ENCODE measurements at places on chromosomes 7 and 10.

DNA sequence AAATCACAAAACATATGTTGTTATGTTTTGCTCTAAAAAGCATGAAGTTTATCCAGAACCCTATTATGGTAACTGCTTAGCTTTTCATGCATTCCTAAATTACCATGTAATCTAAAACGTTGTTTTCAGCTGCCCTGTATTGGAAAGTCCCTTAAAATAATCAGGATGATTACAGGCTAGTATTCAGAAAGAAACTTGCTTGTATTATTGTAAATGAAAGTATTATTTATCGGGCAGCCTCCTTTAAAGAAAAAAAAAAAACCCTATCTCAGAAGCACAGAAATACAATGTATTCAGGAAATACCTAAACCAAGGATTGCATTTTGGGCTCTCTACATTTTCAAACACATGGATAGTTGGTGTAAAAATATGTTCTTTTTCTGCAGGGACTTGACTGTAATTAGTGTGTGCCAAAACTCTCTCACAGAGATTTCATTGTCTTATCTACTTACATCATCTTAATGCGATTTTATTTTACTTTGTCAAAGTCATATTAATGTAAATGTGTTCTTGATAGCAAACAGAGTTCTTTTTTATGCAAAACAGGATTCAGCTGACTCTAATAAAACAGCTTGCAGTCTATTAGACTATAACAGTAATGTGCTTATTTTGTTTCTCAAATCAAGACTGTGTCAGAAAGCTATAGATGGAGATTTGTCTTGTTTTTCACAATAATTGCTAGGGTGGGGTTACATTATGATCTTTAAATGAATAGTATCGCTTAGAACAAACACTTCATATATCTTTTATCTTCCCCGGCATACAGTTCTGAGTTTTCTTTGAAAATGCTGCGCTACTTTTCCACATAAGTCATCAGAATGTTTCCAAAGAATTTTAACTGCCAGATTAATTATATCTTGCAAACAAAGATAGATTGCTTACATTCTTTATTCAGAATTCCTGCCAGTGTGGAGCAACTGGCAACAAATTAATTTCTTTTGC, 65.3 kb upstream of the ARID5B start:
- DNase-seq = peak; percentile 19

GRCh38 chr7:131182446-131183058, 145.1 kb upstream of the MKLN1 start:
- DNase-seq = no peak

DNA sequence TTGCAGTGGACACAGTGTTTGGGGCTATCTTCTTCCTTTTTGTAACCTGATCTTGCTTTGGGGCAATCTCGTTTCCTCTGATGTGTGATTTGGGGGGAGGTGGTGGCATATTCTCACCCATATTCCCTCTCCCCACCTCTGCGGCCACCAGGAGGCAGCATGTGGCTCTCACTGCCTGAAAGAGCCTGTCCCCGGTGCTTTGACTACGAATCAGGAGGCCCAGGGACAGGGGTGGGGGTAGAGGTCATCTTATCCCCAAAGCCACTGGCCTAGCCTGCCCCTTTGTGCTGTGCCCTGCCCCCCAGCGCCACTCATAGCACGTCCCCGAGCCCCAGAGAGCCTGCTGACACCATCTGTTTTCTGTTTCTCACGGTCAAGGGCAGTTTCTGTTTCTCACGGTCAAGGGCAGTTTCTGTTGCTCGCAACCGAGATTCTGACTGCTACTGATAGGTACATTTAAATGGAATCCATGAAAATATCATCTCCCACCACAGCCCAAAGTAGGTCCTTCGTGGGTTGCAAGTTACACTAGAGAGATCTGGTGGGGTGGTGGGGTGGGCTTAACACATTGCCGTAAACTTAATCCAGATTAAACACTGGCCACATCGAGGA, 28.2 kb downstream of the PHYH start:
- peak; percentile 72 for DNase-seq

GRCh38 chr7:152619027-152619739, 56.8 kb downstream of the XRCC2 start:
- no peak for DNase-seq

DNA sequence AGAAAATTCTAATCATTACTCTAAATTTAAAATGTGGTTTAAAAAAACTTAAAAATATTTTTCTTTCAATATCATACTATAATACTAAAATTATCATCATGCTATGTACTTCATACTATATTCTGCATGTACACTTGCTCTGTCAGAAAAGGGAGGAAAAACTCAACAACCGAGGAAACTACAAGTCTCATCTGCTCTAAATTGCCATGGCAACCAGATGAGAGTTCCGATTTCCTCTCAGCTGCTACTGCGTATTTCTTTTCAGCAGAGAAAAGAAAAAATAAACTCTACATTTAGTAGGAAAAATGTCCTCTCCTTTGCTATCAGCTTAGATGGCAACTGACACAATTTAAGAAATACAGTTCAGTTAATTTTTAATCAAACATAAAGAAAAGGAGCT, 178.9 kb downstream of the SRPK2 start:
- DNase-seq = no peak

- no peak for DNase-seq
Observed at GRCh38 chr10:13462551-13462950, 66.3 kb downstream of the BEND7 start.

DNA sequence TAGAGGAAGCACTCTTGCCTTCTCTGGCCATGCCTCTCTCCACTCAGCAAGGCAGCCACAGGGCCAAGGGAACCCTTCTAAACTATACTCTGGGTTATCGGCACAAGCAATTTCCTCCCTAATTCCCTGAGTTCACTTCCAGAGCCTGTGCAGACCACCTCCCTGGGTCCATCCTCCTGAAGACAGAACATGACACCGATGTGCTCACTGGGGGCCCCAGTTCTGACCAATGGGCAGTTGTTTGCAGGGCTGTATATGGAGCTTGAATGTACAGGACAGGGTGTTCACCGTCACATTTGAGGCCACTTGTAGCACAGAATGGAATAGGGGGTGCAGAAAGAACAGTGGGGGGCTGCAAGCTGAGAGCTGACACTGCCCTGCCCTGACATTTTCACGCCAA, 77.7 kb downstream of the TFEC start:
- DNase-seq = no peak

GRCh38 chr10:30284865-30285594, 64.0 kb downstream of the MTPAP start:
- peak; percentile 47 for DNase-seq

GRCh38 chr7:149792220-149792595, 18.8 kb upstream of the ZNF467 start:
- no peak for DNase-seq

- peak; percentile 4 for DNase-seq
Observed at GRCh38 chr10:33509231-33509831, 174.9 kb upstream of the NRP1 start.

- DNase-seq = no peak
Observed at GRCh38 chr7:38744746-38745145, 113.6 kb upstream of the AMPH start.

- DNase-seq = no peak
Observed at GRCh38 chr10:60707841-60708240, 70.4 kb upstream of the CDK1 start.

DNA sequence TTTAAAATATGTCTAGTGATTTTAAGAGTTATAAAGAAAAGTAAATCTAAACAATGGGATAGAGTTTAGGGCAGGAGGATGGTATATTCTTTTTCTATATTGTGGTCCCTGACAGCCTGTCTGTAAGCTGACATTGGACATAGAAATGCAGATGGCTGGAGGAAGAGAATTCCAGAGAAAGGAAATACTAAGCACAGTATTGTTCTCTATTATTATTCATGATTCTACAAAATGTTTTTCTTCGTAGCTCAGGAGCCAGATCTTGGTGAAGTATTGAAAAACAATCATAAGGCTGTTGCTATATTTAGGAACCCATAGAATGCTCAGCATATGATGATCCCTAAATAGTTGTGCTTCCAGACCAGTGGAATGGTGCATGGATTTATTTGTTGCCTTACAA, 117.0 kb upstream of the FAM3C start:
- no peak for DNase-seq

- DNase-seq = no peak
Observed at GRCh38 chr7:29400437-29400836, 163.2 kb upstream of the PRR15 start.

DNA sequence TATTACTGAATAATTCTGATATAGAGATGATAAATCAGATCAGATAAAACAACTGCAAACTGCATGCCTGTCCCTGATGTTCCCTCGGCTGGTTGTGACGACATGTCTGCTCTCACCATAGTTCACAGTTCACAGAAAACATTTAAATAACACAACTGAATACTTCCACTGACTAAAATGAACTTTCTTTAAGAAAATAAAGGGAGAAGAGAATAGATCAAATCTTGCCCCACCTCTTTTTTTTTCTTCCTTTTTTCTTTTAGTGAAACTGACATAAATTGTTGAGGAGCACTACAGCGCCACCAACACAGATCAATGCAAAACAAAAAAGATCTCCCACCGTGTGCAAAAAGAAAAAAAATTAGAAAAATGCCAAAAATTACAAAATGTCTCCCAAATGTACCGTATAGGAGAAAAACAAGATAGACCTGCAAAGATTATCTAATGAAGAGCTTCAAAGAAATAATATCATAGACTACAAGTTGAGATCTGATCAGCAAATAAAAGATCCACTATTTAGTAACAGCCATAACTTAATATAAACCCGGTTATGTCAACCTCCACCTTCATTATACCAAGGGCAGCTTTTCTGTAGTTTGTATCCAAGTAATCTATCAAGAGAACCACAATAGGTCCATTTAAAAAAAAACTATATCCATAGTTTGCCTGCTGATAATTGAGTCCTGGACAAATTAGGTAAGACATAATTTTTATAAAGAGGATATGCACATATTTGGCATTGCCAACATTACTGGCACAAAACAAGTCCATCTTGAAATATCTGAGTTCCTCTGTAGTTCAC, 30.7 kb upstream of the EPC1 start:
- DNase-seq = peak; percentile 85
